ENCODE measurements at places on chromosomes 13 and 19.

DNA sequence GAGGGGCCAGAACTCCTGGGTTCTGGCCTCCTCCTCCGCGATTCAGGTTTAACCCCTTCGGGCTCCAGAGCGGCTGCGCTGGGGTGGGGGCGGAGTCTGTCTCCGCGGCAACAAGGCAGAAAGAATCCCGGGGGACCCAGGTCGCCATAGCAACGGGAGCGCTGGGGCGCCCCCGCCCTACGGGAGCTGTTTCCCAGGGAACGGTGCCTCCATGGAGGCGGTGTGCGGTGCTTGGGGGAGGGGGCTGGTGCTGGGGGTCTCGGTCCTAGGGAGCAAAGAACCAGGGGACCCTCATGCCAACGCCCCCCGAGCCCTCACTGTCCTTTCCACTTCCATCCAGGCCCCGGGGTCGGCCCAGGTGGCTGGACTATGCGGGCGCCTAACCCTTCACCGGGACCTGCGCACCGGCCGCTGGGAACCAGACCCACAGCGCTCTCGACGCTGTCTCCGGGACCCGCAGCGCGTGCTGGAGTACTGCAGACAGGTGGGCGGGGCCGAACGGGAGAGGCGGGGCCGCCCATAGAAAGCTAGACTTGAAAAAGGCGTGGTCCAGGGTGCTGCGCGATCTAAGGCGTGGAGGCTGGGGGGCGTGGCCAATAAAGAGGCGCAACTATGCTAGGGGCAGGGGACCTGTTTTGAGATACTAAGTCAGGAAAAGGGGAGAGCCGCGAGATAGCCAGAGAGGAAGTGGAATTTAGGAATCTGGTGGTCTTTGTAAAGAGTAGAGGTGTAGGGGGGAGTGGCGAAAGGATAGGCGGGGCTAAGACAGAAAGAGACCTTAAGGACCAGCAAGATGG is 1.2 kb downstream of the APLP1 start:
- peak; percentile 10 for DNase-seq

DNA sequence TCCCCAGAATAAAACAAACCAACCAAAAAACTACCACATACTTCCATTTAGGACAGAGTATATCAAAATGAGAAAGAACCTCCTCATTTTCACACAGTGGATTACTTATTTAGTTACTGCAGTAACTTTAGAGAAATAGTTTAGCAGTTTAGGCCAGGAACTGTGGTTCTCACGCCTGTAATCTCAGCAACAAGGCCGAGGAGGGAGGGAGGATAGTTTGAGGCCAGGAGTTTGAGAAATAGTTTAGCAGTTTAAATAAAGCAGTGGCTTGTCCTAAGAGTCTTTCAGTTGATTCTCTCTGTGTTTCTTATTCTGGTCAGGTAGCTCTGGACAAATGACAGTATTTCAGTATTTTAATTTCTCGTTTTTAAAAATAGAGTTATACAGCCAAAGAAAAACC is 9.4 kb downstream of the HMGB1 start:
- DNase-seq: no peak

GRCh38 chr19:49997709-49998108 is 27.5 kb downstream of the VRK3 start:
- DNase-seq: peak; percentile 43

- no peak for DNase-seq
These were observed 1416.6 kb upstream of the MIR17HG start for GRCh38 chr13:89930861-89931260.

DNA sequence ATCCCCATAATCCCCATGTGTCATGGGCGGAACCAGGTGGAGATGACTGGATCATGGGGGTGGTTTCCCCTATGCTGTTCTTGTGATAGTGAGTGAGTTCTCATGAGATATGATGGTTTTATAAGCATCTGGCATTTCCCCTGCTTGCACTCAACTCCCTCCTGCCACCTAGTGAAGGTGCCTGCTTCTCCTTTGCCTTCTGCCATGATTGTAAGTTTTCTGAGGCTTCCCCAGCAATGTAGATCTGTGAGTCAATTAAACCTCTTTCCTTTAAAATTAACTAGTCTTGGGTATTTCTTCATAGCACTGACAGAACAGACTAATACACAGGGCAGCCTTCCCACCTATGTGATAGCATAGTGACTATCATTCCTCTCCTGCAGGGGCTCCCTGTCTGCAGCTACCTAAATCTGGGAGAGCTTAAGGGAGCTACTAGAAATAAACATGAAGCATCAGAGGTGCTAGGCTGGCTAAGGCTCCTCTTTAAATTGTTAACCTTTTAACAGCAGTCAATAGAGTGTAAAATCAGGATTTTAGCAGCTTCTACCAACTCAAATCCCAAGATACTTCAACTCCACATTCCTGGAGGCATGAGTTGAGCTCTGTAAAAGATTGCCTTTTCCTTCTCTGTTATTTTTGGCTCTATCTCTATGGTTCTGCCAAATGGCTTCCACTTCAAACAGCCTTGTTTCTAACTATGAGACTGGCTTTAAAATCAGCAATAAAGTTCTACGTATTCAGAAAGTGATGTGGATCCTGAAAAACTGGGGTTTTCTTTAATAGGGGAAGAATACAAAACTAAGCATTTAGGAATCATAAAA is 112.3 kb downstream of the VWA8 start:
- DNase-seq: peak; percentile 14

GRCh38 chr13:36718686-36719085 is 44.9 kb downstream of the SERTM1 start:
- no peak for DNase-seq

- DNase-seq: no peak
These were observed 10.6 kb downstream of the CCDC8 start for GRCh38 chr19:46402725-46403124.

- DNase-seq: no peak
These were observed 935 bp downstream of the CRB3 start for GRCh38 chr19:6465006-6465405.

DNA sequence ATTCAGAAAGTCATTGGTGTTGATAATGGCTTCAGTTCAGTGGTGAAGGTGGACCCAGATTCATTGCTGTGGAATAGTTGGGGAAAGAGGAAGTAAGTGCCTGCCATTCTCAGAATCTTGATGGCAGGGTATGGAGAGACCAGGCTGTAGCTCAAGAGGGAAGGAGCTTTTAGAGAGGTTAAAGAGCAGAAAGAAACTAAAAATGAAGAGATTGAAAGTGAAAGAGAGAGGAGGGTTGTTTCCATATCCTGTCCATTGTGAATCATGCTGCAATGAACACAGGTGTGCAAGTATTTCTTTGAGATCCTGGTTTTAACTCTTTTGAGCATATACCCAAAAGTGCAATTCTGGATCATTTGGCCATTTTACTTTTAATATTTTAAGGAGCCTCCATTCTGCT is 12.5 kb downstream of the GJB6 start:
- no peak for DNase-seq

GRCh38 chr13:40158218-40158617 is 502.8 kb downstream of the COG6 start:
- no peak for DNase-seq

- no peak for DNase-seq
These were observed 3.1 kb upstream of the BCL3 start for GRCh38 chr19:44745341-44745831.

DNA sequence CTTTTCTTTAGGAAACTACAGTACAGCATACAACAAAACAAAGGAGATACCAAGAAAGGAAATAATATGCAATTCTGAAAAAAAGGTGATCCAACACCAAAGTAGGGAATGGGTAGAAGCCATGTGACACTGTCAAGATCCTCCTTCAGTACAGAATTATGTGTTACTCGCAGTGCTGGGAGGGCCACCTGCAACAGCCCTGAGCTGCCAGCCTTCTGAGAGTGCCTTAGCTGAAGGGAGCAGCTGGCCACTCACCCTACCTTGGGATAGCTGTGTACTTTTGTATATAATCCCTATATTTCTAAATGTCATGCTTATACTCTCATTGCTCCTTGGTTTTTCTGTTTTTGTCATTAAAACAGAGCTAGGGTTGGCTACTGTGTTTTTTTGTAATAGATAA is 1518.2 kb upstream of the PCDH20 start:
- no peak for DNase-seq

GRCh38 chr19:43619262-43620060 is at the start of gene ZNF428:
ZNF428 (minus strand) TSS chr19:43619629; CDS start chr19:43614304, 5,325 bp downstream.
- DNase-seq: peak; percentile 81

GRCh38 chr19:38676023-38676877 is 28.8 kb downstream of the ACTN4 start:
- peak; percentile 67 for DNase-seq

GRCh38 chr19:42424712-42425131 is 2.5 kb downstream of the LIPE start:
- DNase-seq: no peak

DNA sequence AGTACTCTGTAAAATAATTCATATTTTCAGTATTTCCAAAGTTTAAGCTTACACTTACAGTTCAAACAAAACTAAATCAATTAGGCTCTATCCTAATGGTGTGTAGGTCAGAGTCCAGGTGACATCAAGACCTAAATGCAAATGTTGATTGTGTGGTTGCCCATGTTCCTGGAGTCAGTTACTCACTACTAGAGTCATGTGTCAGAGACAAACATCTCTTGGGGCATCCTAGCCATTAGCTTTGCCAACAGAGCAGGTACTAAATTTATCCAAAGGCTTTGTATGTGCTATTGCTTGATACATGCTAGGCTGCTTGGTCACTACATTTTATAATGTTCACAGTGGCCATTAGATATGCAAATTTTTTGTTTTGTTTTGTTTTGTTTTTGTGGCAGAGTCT is 11.7 kb downstream of the SPRY2 start:
- DNase-seq: no peak

- DNase-seq: no peak
These were observed 10.7 kb downstream of the TM6SF2 start for GRCh38 chr19:19262190-19263057.

DNA sequence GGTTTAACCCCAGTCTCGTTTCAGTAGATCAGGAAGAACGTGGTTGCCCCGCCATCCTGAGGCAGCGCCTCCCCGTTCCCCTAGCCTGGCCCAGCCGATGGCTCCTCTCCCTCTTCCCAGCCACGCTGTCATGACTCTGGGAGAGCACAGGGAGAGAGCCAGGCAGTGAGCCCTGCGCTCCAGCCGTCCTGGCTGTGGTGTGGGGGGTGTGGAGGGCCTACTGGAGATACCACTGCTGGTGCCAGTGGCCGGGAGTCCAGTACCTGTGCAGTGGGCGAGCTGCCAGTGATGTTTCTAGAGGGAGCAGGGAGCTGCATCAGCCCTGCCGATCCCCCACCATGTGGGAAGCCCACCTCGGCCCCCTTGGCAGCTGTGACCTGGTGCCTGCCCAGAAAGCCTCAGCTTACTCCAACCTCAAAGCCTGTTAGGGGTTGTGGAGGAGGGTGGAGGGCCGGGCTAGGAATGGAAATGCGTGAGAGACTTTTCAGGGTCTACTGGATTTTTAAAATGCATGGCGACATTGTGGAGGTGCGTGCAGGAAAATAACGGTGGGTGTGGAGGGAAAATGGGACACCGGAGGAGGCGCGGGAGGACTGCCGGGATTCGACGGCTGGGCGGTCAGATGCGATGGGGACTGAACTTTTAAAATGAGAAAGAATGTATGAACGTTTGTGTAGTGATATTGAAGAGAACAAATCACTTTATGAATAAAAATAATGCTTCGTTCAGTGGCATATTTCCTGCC is 4.9 kb downstream of the TEX29 start:
- no peak for DNase-seq

- DNase-seq: no peak
These were observed 1.0 kb upstream of the KDM4B start for GRCh38 chr19:4967738-4968461.

DNA sequence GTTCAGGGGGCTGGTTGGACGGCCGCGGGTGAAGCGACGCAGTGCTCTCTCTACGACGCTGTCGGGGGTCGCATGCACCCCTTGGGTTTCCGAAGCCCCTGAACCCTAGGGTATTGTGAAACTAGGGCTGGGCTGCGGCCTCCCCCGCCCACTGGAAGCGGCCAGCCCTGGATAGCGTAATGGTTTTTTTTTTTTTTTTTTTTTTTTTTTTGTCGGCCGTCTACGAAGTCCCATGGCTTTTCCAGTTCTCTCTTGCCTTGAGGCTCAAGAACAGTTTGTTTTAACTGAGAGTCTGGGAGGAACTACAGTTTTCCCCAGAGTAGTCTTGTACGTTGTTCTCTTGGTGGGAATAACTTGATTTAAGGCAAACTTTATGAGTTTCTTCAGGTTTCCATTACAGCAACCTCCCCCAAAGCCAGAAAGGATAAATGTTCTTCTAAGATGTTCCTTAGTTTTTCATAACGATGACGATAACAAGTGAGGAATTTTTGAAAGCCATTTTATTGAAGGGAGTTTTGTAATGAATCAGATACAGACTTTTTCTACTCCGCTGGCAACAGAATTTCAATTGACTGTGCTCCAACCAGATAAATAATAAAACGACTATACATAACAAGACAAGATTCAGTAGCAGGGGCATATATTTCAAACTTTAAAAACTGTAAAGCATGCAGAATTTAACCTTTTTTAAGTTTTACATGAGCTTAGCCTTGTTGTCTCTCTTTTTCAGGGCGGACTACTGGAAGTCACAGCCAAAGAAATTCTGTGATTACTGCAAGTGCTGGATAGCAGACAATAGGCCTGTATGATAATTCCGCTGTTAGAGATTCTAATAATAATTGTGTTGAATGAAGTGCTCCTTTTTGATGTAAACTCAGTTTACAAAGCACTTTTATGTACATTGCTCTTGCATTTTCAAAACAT is 867 bp downstream of the WBP4 start:
- no peak for DNase-seq

DNA sequence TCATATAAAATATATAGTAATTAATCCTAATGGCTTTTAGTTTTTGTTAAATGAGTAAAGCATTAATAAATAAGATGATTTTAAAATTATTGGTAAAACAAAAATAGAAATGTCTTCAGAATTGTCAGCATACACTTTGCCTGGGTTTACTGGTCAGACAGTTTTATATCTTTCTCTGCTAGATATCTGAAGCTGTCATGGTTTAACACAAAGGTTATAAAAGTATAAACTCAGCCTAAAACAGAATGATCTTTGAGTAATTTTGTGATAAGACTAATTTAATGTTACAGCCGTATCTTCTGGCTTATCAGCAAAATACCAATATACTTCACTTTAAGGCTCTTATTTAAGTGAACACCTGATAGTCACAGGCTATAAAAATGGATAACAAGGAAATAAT is 17.8 kb upstream of the NAA16 start:
- DNase-seq: no peak

GRCh38 chr13:41370736-41371135 is 59.7 kb downstream of the NAA16 start:
- DNase-seq: no peak
